Testis (tissue), 5 donors: ENCODE measurements at places on chromosomes 16 and 17. TPM values are rescaled to one million over a fixed set of nuclear protein-coding genes. Genes with fewer than 3 reads are reported as not detected.

The POLR2C gene
- total RNA-seq: 102 TPM

The NOTUM gene
- total RNA-seq: 9.5 TPM

The CAPN15 gene
- 115 TPM for total RNA-seq

The KRTAP4-5 gene
- not detected for total RNA-seq

The CDH1 gene
- 0.94 TPM for total RNA-seq

The RPL13 gene
- 3,862 TPM for total RNA-seq

The C17orf113 gene
- 7.7 TPM for total RNA-seq

The PRR29 gene
- 8.6 TPM for total RNA-seq

The HOXB3 gene
- total RNA-seq: 10.6 TPM

The TP53TG3B gene
- 1.9 TPM for total RNA-seq

The NT5C gene
- total RNA-seq: 76.5 TPM
